Inflammatory macrophage (primary cell): ENCODE measurements at places on chromosomes 7 and 10.

DNA sequence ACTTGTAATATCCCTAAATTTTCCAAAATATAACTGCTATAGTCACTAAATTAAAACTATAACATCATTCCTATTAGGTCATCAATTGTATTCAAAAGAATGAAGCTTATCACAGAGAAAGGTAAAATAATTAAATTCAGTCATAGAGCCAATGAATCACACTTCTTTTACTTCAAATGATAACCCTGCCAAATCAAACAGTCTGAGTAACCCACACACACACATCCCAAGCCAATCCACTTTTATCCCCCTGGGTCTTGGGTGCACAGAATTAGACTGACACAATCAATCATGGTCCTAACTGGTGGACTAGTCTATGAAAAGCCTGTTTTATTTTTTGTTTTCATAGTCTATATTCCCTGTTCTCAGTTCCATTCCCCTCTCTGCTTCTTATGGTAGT lies 25.6 kb downstream of the CTNNA3 start:
- no peak for DNase-seq

DNA sequence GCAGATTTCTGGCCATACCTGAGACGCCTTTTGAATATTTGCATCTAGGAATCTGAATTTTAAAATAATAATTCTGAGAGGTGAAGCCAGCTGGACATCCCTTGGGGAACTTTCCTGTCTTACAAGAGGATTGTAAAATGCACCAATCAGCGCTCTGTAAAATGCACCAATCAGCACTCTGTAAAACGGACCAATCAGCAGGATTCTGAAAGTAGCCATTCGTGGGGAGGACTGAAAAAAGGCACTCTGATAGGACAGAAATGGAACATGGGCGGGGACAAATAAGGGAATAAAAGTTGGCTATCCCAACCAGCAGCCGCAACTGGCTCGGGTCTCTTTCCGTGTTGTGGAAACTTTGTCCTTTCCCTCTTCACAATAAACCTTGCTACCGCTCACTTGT lies 9.9 kb downstream of the PPIF start:
- no peak for DNase-seq

GRCh38 chr7:115516341-115516740 lies 514.2 kb downstream of the TFEC start:
- no peak for DNase-seq

- DNase-seq: no peak
These were observed 105.5 kb upstream of the MKLN1 start for GRCh38 chr7:131222171-131222570.

DNA sequence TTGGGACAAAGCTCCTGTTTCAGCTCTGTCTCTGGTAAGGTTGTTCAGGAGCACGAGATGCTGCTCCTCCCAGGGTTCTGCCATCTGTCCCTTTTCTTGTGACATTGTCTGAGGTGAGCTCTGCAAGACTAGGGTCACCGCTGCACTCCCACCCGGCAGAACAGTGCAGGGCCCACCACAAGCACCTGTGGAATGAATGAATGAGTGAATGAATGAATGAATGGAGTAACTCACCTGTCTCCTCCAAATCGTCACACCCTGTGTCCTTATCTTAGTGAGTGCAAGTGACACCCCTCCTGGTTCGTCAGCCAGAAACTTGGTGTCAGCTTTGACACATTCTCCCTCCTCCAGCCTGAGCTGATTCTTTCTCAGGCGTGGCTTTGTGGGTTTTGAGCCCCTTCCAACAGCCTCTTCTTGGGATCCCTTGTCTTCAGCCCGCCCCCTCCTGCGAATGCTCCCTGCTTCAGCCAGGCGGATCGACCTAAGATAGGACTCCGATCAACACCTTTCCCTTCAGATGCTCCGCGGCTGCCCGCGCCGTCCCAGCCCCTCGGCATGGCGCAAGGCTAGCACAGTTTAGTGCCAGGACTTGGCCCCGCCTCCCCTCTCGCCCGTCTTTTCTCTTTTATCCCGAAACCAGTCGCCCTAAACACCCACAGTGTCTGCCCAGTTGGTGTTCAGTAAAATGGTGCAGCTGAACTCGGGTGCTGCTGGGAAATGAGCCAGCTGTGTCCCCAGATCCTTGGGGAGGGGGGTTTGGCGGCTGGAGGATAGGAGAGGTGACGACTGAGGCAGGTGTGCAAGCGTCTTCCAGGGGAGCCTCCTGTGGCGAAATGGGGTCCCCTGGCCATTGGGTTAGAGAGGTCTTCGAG lies 89.3 kb downstream of the BEND7 start:
- DNase-seq: no peak

DNA sequence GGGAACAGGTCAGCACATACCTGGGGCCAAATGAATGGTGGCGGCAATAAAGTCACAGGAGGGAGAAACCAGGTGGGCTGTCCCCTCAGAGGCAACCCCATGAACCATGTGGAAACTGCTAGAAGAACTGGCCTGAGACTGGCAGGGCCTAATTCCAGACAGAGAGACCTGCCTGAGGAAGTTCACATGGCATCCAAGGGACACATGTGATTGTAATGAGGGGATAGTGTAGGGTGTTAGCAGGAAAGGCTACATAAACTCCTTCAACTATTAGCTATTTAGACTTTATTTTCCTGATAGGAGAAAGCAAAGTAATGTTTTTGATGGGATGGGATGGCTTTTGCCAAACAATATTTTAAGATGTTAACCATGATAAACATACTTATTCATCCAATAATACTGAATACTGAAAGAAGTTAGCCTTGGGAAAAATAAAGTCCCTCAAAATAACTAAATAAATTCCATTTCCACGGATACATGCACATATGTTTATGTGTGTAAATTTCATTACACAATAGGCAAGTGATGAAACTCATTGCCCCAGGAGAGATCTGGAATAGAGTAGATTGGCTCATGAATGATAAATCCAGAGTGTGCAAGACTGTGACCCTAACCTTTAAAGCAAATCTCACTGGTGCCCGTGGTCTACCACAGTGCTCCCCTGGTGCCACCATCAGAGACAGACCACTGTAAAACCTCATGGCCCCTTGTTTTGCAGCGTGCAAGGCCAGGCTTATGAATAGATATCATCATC lies 137.0 kb downstream of the NRF1 start:
- no peak for DNase-seq

DNA sequence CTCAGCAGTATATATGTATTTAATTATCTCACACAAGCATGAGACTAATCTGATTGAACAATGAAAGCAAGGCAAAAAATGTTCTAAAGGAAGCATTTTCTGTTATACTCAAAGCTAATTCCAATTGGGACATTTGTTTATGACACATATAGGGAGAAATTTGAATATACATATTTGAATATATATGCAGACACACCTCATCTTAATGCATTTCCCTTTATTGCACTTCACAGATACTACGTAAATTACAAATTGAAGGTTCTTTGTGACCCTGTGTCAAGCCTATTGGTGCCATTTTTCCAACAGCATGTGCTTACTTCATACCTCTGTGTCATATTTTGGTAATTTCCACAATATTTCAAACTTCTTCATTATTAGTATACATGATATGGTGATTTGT lies 132.1 kb upstream of the STEAP1 start:
- no peak for DNase-seq

GRCh38 chr7:110309941-110310340 lies 781.0 kb upstream of the LRRN3 start:
- no peak for DNase-seq

GRCh38 chr7:122674502-122674901 lies 24.4 kb downstream of the RNF133 start:
- DNase-seq: no peak

GRCh38 chr10:28082885-28083284 lies 84.0 kb upstream of the ODAD2 start:
- DNase-seq: no peak

DNA sequence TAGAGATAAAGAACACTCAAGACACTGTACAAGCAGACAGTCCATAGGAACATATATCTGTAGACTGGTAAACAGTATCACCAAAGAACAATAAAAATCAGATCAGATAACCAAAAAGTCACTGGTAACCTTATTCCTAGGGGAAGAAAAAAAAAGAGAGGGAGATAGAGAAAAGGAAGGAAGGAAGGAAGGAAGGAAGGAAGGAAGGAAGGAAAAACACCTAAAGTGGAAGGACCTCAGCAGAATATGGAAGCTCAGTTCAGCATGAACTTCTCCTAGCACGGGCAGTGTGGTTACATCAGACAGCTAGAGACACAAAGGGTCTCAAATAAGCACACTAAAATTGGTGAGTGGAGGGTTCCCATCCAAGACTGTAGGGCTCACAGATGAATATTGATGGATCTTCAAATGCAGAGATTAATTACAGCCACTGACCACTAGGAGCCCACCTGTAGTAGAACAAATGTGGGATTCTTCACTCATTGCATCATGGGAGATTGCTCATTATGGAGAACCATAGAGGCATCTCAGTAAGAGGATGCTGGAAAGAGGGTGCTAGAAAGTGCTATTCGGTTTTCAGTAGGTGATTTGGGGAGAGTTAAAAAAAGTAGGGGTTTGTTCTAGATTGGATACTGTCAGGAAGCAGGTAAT lies 293.4 kb upstream of the C7orf33 start:
- DNase-seq: no peak

GRCh38 chr7:95180-95862 lies 97.0 kb upstream of the FAM20C start:
- no peak for DNase-seq

GRCh38 chr10:8444630-8445029 lies 390.1 kb downstream of the GATA3 start:
- DNase-seq: no peak

GRCh38 chr7:23600236-23600635 lies 3.1 kb downstream of the CCDC126 start:
- no peak for DNase-seq

GRCh38 chr7:31133497-31133896 lies 81.4 kb downstream of the ADCYAP1R1 start:
- no peak for DNase-seq

DNA sequence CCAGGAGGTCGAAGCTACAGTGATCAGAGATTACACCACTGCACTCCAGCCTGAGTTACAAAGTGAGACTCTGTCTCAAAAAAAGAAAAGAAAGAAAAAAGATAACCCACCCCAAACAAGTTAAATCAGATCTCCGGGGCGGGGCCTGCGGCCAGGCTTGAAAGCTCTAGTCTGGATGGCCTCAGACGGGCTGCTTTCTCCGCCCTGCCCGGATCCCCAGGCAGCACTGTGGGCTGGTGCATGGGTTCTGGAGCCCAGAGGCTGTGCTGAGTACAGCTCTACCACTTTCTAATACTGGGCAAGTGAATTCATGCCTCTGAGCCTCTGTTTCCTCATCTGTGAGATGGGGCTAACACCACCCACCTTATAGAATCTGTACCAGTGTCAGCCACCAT lies 83.7 kb downstream of the ZMIZ1 start:
- no peak for DNase-seq

DNA sequence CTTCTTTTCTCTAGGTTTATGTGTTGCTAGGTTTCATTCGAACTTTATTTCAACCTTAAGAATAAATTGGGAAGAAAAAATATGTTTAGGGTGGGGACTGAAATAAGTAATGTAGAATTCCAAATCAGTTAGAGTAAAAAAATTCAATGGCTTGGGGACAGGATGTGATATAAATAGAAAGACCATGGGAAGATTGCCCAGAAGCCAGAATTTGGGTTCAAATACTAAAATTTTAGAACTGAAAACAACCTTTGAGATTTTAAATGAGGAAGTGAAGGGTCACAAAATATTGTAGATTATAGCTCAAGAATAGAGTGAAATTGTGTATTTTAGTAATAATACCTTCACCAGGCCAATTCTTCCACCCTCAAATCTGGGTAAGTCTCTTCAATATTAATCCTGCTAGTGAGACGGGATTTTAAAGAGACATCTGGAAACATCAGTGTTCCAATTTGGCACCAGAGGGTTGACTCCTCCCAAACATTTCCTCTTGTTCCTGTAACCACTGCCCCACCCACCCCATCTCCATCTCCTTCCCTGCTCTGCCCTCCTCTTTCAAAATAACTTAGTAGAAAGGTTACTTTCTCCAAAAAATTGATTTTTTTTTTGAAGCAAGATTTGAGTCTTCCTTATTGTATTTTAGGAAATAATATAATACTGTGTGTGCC lies 51.3 kb upstream of the FAM3C start:
- no peak for DNase-seq

GRCh38 chr10:18293536-18294510 lies 153.6 kb downstream of the CACNB2 start:
- DNase-seq: no peak

GRCh38 chr10:103466734-103467133 lies 8.0 kb upstream of the CALHM1 start:
- DNase-seq: no peak

DNA sequence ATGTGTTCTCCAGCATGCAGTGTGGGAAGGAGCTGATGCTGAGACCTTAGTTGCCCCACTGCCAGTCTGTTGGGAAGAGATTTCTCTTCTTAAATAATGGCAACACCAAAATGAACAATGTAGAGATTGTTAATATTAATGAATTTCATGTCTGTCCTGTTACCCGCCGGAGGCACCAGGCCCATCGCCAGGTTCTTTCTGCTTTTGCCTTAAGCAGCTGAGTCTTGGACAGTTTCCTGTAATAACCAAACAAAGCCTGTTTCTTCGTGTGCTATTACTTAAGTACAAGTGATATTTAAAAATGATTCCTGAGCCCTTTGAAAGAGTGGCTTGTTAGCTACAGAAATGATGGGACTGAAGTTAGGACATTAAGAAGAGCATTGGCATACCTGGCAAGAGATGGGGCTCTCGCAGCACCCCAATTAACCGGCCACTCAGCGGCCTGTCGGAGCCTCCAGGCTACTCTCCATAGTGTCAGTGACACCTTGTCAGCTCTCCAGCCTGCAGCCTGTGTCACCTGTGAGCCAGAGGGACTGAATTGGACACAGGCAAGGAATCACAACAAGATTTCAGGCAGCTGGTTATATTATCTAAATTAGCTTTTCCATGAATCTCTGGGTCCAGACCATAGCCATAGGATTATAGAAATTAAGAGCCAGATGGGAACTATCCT lies 142.0 kb downstream of the CELF2 start:
- DNase-seq: no peak

GRCh38 chr10:91335147-91335546 lies 75.0 kb upstream of the HECTD2 start:
- no peak for DNase-seq

- no peak for DNase-seq
These were observed 113.4 kb downstream of the ABCC2 start for GRCh38 chr10:99895867-99896266.

DNA sequence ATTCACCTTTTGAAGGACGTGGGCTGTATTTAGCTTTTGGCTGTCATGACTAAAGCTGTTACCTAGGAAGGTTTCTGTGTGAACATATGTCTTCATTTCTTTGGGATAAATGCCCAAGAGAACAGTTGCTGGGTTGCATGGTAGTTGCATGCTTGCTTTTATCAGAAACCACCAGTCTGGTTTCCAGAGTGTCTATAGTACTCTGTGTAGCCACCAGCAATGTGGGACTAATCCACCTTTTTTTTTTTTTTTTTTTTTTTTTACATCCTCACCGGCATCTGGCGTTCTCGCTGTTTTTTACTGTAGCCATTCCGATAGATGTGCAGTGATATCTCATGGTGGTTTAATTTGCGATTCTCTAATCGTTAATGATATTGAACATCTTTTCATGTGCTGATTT lies 297.8 kb downstream of the SDK1 start:
- no peak for DNase-seq

DNA sequence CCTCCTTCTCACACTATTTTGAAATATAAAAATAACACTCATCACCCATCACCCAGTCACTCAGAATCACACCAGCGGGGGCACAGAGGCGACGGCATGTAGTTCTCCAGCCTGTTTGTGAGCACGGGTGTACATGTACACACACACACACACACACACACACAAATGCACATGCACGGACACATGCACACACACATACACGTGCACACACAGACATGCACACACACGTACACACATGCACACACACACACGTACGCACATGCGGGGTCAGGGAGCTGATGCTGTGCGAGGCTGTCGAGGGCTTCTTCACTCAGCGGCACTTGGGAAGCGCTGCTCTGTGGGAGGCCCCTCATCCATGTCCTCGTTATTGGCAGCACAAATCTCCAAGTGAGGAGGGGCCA lies 178.8 kb downstream of the ELFN1 start:
- no peak for DNase-seq
